ENCODE measurements at places on chromosomes 6 and 20. TPM values are rescaled to one million over a fixed set of nuclear protein-coding genes. Genes with fewer than 3 reads are reported as not detected.

DNAAF9 gene
- total RNA-seq = 6.4 TPM

PSORS1C1 gene
- 6.2 TPM for total RNA-seq

SMOC2 gene
- not detected for total RNA-seq

LPIN3 gene
- 19.2 TPM for total RNA-seq

CD40 gene
- 3.8 TPM for total RNA-seq

PANK2 gene
- 59.4 TPM for total RNA-seq

NFKBIL1 gene
- total RNA-seq = 8.9 TPM

AGER gene
- 1.4 TPM for total RNA-seq

ETV7 gene
- total RNA-seq = 0.28 TPM

SLC12A5 gene
- total RNA-seq = 13.8 TPM

GSTA4 gene
- total RNA-seq = 8.4 TPM

CLIC5 gene
- total RNA-seq = not detected

EYA2 gene
- 2.6 TPM for total RNA-seq

DPPA5 gene
- total RNA-seq = not detected

RAD21L1 gene
- total RNA-seq = not detected

RAET1L gene
- total RNA-seq = 0.49 TPM

SGK2 gene
- total RNA-seq = 7.0 TPM

NOX3 gene
- total RNA-seq = not detected

IL20RA gene
- 0.07 TPM for total RNA-seq

MUCL3 gene
- total RNA-seq = 0.15 TPM

SIRPD gene
- not detected for total RNA-seq

ADGRB3 gene
- not detected for total RNA-seq

PAK5 gene
- not detected for total RNA-seq

MCCD1 gene
- total RNA-seq = not detected

FAM217A gene
- total RNA-seq = not detected

SLC17A3 gene
- total RNA-seq = 0.86 TPM

EDN3 gene
- total RNA-seq = 2.7 TPM

GPR6 gene
- total RNA-seq = not detected

CTCFL gene
- total RNA-seq = 0.04 TPM

OPN5 gene
- not detected for total RNA-seq

SMPDL3A gene
- 3.6 TPM for total RNA-seq

C20orf204 gene
- total RNA-seq = 0.29 TPM

TSHZ2 gene
- total RNA-seq = not detected

RBPJL gene
- total RNA-seq = not detected

NNAT gene
- not detected for total RNA-seq

RRAGD gene
- total RNA-seq = 3.6 TPM

SYCP2 gene
- total RNA-seq = 0.29 TPM
